Glutamatergic neuron (in vitro differentiated cells): ENCODE measurements at places on chromosomes 5 and 9. TPM values are rescaled to one million over a fixed set of nuclear protein-coding genes. Genes with fewer than 3 reads are reported as not detected.

Gene EXD3
- total RNA-seq, result 24.5 TPM

Gene DNAJC18
- total RNA-seq, result 55.9 TPM

Gene ACSL6
- total RNA-seq, result 8.1 TPM

Gene LCN10
- total RNA-seq, result not detected

Gene NPR3
- not detected for total RNA-seq

Gene TMC1
- total RNA-seq, result not detected

Gene GMCL2
- not detected for total RNA-seq

Gene SMAD5
- 36.9 TPM for total RNA-seq

Gene ADAMTS19
- total RNA-seq, result 22.1 TPM

Gene GRXCR2
- not detected for total RNA-seq

Gene ECSCR
- not detected for total RNA-seq

Gene TMOD1
- 0.64 TPM for total RNA-seq
